Cardiac fibroblast (primary cell): ENCODE measurements at places on chromosomes 2 and 18.
A peak's percentile ranks its signal among the peaks of the same experiment; 100 is the strongest.

DNA sequence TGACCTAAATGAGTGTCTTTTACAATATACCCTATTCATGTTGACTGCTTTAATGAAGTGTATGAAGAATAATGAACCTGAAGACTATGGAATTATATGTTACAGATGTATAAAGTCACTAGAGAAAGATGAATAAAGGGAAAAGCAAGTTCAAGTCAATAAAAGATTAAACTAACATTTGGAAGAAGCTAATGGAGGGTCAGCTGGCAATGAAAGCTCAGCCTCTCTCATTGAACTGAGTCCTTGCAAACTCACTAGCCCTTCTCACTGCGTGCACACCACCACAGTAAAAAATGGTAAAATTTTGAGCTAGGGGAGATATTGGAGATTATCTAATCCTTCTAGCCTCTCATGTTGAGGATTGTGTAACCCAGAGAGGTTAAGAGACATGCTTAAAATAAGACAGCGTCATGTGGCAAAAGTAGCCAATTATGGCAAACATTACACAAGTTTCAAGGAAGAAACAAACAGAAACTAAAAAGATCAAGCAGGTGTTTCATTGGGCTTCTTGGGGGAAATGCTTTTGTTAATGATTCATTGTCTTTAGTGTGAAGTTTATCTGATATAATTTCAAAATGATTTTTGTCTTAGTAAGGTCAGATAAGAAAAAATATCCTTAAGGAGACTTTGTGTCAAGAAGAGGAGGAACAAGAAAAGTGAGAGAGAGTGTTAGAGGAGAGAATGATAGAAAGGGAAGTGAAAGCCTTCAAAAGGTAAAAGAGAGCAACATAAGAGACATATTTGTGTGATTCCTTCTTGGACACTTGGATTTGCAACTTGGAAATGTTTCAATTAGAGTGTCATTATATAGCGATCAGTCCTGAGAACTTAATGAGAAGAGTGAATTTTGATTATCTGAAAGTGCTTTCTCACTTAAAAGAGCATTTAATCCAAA is 893.7 kb upstream of the FAM98A start:
- no peak for DNase-seq

DNA sequence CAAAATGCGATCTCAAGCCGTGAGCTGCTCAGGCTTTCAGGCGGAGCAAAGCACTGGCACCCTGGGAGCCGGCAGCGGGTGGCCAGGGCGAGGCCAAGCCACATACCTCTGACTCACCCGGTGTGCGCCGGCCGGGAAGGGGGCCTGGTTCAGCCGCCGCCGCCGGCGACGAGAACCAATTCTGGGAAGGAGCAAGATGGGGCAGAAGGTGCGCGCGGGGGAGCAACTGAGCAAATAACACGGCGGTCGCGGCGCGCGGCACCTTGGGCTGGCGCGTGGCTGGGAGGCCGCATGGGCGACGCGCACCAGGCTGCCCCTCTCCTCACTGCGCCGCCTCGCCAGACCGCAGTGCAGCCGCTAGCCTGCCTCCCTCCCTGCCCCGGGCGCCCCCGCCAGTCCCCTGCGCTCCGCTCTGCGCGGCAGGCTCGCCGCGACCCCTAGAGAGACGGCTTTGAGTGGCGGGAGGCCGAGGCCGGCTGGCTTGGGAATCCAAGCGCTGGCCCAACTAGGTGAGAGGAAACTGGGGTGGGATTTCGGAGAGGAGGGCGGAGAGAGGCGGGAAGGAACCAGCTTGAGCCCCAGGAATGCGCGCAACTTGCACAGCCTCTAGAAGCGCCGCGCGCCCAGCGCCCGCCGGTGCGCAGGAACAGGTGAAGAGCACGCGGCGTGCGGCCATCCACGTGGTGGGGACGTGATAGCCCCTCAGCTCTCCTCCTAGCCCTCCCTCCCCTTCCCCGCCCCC is 3.2 kb downstream of the NRP2 start:
- peak; percentile 74 for DNase-seq

DNA sequence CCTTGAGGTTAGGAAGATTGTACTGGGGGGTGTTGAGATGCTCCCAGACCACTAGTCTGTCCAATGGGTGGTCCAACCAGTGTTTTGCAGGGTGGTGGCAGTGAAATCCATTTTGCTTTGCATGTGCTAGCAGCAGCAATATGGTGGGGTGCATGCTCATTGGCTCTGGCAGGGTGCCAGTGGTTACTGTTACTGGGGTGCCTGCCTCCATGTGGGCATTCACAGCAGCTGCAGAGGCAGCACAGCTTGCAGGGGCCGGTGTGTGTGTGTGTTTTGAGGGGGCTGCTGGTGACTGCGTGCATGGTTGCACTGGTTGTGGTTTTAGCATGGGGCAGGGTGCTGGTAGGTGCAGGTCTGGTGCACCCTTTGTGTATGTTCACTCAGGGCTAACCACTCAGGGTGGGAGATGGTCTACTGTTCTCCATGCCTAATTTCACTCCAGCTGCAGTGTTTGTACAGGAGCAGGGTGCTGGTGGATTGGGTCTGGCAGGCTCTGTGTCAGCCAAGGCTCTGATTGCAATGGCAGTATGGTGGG is 265.4 kb downstream of the NUP35 start:
- no peak for DNase-seq

DNA sequence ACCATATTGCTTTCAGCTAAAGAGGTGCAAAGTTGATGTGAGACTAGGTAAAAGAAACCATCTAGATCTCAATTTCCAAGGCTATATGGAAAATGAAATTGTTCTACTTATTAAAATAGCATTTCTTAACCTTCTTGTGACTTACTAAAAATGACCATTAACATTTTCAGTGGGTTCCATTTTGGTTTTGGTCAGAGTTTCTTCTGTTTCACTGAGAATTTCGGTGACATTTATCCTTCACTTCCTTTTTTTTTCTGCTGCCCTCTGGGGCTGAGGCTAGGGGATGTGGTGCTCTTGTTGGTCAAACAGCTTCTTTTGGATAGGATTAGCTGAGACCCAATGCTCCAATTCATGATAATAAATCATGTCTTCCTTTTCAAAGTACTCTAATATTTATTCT is 44.3 kb upstream of the REL start:
- DNase-seq = no peak

DNA sequence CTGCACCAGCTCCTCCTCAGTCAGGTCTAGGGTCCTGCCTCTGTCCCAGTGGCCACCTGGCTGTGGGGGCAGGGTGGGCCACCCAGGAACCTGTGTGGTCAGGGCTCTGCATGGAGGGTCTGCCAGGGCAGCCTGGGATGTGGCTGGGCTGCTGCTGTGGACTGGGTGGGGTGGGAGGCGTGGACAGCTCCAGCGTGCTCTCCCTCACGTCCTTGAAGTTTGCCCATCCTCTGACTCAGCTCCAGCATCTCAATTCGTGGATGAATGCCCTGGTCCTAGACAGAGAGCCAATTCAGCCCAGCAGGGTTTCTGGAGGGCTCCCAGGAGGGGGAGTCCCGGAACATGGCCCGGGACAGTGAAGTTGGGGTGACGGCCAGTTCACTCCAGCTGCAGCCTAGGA is 64.3 kb upstream of the EPAS1 start:
- peak; percentile 37 for DNase-seq

- DNase-seq = no peak
These were observed 31.8 kb downstream of the SP100 start for GRCh38 chr2:230447455-230448451.

DNA sequence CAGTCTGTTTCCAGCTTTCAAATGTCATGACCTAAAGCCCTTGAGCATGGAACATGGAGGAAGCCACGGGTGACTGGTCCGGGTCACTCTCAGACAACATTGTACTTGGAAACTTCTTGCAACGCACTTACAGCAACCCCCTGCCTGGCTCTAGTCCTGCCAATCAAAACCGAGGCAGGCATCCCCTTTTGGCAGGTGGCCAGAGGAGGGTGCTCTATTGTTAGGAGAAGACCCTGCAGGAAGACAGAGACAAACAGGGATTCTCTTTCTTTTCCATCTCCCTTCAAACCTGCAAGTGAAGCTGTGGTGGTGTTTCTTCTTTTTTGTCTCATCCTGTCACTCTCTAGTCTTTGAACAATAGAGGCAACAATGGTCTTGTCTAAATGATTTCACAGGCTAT is 667.2 kb downstream of the ZEB2 start:
- DNase-seq = no peak

DNA sequence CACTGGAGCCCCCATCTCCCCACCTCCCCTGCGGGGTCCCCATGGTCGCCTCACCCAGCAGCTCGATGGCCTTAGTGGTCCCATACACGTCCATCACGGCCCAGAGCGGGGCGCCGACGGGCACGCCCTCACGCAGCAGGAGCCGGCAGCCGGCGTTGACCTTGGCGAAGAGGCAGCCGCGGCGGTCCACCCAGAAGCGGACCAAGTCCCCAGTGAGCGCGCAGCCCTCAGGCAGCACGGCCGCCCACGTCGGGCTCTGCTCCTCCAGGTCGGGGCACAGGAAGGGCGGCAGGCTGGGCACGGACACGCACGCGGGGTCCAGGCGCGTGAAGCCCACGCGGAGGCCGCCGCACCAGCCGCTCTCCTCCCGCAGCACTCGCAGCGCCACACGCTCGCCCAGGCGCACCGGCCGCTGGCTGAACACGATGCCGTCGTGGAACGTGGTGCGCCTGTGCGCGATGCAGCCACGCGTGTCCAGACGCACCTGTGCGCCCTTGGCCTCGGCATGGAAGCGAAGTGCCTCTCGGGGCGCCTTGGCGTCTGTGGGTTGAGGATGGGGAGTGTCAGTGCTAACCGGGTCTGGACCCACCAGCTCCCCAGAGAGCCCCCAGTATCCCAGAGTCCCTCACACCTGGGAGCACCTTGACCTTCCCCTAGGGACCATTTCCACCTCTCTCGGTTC is 4.6 kb downstream of the NEURL3 start:
- no peak for DNase-seq

DNA sequence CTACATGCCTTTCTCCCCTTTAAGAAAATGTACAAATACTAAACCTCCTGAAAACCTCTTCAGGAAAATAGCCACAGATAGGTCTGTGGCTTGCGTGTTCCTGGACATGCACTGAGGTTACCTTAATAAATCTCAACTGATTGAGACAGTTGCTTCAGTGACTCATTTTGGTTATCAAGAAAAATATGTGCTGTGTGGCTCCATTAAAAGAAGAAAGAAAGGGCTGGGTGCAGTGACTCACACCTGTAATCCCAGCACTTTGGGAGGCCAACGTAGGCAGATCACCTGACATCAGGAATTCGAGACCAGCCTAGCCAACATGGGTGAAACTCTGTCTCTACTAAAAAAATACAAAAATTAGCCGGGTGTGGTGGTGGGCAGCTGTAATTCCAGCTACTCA is 27.1 kb downstream of the CREG2 start:
- no peak for DNase-seq

GRCh38 chr2:169415233-169415748 is 53.0 kb upstream of the LRP2 start:
- no peak for DNase-seq

GRCh38 chr2:38026846-38027245 is 49.1 kb downstream of the CYP1B1 start:
- no peak for DNase-seq

DNA sequence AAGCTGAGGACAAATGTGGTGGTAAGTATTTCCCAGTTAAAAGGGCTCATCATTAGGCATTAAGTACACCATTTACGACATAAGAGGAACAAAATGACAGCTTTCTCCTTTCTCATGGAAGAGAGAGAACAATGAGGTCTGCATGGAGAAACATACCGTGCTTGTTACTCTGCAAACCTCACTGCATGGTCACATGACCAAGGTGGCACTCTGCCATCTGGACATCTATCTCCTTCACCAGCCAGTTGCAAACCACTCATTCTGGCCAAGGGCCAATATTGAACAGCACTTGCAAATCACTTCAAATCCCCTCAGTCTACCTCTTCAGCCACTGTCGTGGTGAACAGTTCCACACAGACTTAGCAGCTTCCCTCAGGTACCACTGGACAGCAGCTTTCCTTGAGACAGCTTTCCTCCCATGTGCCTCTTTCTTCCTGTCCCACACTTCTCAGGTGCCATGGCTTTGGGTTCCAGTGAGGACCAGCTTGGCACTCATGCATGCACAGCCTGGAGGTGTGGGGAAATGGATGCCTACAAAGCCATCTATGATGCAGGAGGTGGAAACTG is 29.5 kb upstream of the DPP4 start:
- DNase-seq = peak; percentile 53

DNA sequence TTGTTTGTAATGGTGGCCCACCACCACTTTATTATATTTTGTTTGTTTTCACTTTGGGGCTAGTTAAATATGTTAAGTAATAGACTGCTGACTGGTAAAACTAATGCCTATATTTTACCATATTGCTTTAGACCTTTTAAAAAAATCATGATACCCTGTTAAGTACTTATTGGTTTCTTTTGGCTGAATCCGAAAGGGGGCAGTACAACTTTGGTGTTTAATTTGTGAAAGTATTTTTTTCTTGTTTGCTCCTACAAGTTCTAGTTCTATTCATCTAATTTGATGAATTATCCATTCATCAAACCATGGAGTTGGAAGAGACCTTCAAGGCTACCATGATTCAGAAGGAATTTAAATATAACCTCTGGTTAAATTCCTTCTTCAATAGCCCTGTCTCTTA is 147.0 kb downstream of the MBD5 start:
- peak; percentile 5 for DNase-seq

DNA sequence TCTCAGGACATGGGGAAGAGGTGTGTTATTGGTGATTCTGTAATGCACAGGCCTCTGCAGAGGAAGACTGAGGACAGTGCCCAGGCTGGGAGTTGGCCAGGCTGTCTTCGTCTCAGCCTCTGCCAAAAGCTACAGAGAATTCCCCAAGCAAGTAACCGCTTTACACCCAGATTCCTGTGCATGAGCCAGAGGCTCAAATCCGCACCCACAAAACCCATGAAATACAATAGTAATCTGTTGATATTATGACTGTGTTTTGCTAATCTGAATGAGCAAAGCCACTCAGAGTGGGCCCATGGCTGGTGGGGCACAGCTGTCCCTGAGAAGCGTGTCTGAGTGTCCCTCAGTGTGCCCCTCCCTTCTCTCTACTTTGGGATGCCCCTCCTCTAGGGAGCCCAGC is 149.5 kb upstream of the PXDN start:
- no peak for DNase-seq

- DNase-seq = no peak
These were observed 4.7 kb downstream of the MYO5B start for GRCh38 chr18:50190236-50190635.

DNA sequence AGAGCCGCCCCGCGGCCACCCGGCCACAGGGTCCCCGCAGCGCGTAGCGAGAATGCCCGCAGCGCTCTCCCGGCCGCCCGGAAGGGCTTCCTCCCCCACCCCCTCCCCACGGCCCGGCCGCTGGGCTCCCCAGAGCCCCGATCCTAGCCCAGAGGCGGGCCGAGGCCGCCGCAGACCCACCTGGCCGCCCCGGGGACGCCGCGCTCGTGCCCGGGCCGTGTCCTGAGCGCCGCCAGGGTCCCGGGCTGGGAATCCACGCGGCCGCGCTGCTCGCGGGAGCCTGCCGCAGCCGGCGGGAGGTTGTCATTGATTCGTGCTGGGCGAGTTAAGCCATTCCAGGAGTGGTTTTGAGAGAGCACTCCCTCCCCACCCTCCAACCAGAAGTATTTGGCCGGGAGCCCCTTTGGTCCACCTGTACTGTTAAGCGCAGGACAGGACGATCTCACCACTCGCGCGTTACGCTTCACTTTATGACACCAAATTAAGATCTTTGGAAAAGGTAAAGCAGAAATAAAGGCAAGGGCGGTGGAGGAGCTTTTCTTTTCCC is 206.4 kb upstream of the SMAD2 start:
- no peak for DNase-seq
